Astrocyte of the spinal cord (primary cell): ENCODE measurements at places on chromosomes 3 and 15.
A peak's percentile ranks its signal among the peaks of the same experiment; 100 is the strongest.

GRCh38 chr3:177337541-177338331 lies 140.5 kb upstream of the TBL1XR1 start:
- DNase-seq: peak; percentile 80

GRCh38 chr3:5195605-5196004 lies 8.1 kb downstream of the EDEM1 start:
- DNase-seq: no peak

GRCh38 chr3:114879059-114880031 lies 267.7 kb downstream of the ZBTB20 start:
- peak; percentile 62 for DNase-seq

GRCh38 chr3:70108072-70108471 lies 108.5 kb downstream of the SAMMSON start:
- no peak for DNase-seq

DNA sequence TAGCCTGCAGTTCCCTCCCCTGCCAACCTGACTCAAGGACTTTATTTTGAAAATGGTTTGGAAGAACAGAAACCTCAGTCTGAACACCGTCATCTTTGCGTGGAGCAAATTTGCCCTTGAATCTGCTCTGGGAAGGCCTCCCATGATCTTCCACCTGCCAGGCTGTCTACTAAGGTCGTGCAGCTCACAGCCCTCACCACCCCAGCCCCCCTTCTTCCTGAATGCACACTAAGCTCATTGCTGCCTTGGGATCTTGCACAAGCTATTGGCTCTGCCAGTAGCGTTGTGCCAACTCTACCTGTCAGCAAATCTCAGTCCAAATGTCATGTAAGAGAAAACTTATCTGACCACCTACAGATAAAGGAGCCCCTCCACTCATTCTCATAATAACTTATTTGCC lies 141.5 kb downstream of the USP13 start:
- DNase-seq: no peak

- DNase-seq: peak; percentile 70
These were observed 274.0 kb downstream of the BBX start for GRCh38 chr3:107796791-107797190.

- peak; percentile 60 for DNase-seq
These were observed 52.5 kb downstream of the CYP11A1 start for GRCh38 chr15:74314795-74315438.

DNA sequence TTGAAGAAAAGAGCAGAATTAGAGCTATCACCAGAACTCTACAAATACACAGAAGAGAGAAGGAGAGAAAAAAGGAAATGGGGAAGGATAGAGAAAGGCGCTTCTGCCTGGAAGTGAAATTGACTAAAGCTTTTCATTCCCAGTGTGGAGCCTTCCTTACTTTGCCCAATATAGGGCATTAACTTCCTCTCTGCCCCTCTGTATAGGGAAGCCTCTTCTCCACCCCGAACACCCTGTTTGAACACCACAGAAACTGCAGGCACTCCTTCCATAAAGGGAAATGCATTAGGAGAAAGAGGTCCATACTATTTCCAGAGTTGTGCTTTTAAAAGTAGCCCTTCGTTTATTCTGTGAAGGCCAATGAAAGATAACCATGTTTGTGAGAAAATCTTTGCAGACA lies 248.5 kb downstream of the RAP2B start:
- no peak for DNase-seq

GRCh38 chr15:88016406-88016805 lies 240.1 kb downstream of the NTRK3 start:
- DNase-seq: no peak

GRCh38 chr3:160804762-160805161 lies 48.7 kb downstream of the PPM1L start:
- no peak for DNase-seq

- DNase-seq: no peak
These were observed 49.4 kb upstream of the ADAMTSL3 start for GRCh38 chr15:83604549-83604948.

- no peak for DNase-seq
These were observed 137.0 kb downstream of the DNAJB8 start for GRCh38 chr3:128329491-128330213.

DNA sequence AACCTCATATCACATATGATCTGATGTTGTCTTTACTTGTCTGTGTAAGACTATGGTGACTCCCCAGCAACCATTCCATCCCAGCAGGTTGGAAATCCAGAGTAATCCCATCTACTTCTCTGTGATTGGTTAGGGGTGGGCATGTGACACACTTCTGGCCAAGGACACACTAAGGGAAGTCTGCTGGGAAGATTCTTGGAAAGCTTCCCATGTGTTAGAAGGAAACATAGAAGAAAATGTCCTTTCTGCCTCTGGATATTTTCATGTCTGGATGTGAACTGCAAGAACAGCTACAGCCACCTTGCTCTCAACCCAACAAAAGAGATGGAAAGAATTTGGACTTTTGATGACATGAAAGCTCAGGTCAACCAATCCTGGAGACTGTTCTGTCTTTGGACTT lies 2.6 kb upstream of the UBE2Q2 start:
- peak; percentile 79 for DNase-seq

DNA sequence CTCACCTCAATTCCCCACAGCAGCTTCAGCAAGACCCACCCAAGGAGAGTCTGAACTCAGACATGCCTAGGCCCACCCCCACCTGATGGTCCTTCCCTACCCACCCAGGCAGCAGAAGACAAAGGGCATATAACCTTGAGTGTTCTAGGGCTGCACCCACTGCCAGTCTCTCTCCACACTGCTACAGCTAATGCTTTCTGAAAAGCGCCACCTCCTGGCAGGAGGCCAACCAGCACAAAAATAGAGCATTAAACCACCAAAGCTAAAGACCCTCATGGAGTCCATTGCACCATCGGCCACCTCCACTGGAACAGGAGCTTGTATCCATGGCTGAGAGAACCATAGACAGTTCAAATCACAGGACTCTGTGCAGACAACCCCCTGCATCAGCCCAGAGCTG lies 11.3 kb upstream of the RPL39L start:
- DNase-seq: no peak

- DNase-seq: peak; percentile 94
These were observed 72.7 kb upstream of the LRTM1 start for GRCh38 chr3:55000546-55000945.

- DNase-seq: peak; percentile 78
These were observed 1.6 kb downstream of the TSC22D2 start for GRCh38 chr3:150409512-150410310.

- peak; percentile 59 for DNase-seq
These were observed 143.7 kb upstream of the ZNF385D start for GRCh38 chr3:21894459-21895340.

DNA sequence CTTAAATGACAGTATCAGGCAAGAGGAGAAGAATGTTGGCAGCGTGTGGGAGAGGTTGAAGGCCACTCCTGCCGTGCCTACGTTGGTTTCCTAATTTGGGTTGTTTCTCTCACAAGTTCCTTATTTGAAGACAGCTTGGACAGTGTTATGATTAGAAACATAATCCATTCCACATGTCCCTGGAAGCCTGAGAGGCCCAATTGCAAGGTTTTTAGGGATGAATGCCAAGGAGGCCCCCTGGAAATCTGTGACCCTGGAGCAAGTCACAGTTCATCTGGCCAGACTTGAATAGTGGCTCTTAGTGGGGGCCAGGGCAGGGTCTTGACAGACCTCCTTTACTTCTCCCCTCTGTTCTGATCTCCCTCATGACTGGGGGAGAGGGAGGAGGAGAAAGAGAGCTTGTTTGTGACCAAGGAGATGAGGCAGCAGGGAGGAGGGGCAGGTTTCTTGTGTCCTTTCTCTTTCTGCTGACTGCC lies 584.4 kb upstream of the TBL1XR1 start:
- DNase-seq: peak; percentile 88

DNA sequence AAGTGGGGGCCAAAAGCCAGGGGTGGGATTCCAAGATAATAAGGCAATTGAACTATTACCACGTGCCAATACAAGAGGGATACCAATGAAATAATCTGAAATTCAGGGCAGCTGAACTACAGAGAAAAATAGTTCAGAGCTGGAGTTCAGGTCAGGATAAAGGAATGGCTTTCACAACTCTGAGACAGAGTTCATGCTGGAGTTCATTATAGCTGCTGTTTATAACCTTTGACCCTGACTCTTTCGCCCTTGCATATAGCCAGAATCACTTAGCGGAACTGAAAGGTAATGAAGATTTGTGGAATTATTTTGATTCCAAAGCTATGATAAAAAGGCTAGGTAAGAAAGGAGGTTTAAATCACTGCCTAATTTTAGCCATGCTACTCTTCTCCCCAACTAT lies 55.5 kb upstream of the LRRN1 start:
- no peak for DNase-seq

DNA sequence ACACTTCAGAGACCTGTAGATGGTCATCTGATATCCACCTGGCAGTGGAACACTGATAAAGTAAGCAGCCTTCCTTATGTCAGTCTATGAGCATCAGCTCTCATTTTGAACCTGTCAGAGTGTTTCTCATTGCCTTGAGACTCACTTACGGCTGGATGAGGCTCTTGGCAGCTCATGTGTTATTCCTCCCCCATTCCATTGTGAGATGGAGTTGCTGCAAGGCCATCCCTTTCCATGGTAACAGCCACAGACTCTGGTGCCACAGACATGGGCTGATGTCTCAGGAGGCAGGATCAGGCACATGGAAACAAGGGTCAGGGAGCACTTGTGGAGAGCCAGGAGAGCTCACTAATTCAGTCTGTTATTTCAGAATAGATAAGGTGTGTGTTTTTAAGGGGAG lies 11.9 kb downstream of the KCNAB1 start:
- no peak for DNase-seq

- DNase-seq: no peak
These were observed 404.5 kb downstream of the PDCD6IP start for GRCh38 chr3:34202975-34203374.

DNA sequence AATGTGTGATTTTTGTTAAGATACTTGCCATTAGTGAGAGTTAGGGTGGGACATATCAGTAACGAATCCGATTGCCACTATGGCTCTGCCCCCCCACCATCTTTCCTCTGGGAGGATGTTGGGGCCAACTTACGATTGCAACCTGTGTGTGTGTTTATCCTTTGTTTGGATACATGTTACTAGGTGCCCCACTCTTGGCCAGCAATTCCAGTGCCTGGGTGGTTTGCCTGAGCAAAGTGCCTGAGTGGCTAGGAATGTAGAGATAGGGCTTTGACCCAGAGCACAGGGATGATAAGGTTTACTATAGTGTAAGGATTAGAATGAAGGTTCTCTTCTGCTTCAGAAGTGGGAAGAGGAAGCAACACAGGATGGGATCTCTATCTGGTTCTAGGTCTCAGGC lies 231.8 kb downstream of the TP63 start:
- DNase-seq: no peak

- DNase-seq: no peak
These were observed 149.5 kb downstream of the PLCH1 start for GRCh38 chr3:155595371-155595770.

- DNase-seq: no peak
These were observed 18.9 kb downstream of the TUSC7 start for GRCh38 chr3:116728454-116728853.

DNA sequence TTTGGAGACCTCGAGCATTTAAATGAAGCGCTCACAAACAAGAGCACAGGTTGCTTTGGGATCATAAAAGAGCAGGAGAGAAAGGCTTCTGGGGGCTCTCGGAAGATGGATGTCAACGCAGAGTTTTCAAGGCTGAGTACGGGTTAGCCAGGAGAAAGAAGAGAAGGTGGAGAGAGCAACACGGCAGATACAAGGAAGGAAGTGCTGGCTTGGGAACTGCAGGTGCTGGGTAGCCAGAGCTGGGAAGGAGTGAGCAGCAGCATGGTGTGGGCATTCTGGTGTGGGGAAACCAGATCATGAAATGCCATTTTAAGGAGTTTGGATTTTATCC lies 580 bp upstream of the RUBCN start:
- no peak for DNase-seq

- DNase-seq: peak; percentile 95
These were observed 500.9 kb downstream of the SOX2 start for GRCh38 chr3:182212479-182213076.

- DNase-seq: no peak
These were observed 41.4 kb downstream of the ULK4 start for GRCh38 chr3:41920406-41920965.

- DNase-seq: no peak
These were observed 20.0 kb upstream of the ZNF148 start for GRCh38 chr3:125395091-125395490.

GRCh38 chr3:54146506-54147239 lies 24.3 kb downstream of the CACNA2D3 start:
- no peak for DNase-seq

DNA sequence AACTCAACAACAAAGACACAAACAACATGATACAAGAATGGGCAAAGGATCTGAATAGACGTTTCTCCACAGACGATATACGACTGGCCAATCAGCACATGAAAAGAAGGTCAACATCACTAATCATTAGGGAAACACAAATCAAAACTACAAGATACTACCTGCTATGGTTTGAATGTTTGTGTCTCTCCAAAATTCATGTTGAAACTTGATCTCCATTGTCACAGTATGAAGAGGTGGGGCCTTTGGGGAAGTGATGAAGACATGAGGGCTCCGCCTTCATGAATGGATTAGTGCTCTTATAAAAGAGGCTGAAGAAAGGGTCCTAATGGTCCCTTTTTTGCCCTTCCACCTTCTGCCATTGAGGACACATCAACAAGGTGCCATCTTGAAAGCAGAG lies 32.3 kb downstream of the ACAP2 start:
- DNase-seq: no peak

- no peak for DNase-seq
These were observed 62.8 kb downstream of the ITGB5 start for GRCh38 chr3:124824286-124824915.

DNA sequence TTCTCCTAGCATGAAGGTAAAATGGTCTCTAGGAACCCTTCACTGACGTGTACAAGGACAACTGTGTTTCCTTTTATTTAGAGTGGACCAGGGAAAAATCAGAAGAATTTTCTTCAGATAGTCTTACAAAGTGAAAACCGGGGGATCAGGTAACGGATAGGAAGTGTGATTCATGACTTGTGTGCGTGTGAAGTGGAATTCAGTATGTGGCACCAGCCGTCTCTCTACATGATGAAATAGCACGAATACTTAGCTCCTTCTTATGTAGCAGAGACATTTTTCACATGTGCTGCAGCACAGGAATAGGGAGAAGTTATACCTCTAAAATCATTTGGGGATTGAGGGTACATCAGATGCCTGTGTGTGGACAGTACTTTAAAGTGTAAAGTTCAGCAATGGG lies 159.2 kb downstream of the MEX3B start:
- DNase-seq: peak; percentile 66

DNA sequence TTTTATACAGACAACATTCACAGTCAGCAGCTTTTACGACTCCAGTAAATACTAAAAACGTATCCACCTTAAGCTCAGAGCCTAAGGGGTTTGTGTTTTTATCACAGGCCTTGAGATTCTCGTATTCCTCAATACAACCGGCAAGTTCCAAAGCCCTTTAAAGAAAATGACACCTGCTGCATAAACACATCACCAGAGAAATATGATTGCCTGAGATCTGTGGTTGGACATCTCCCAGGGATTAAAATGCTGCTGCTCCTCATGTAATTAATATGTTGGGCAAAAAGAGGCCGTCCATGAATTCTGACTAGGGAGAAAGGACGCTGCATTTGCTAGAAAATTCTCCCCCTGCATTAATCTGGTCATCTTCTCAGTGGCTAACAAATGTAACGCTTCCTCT lies 544.8 kb downstream of the MAGI1 start:
- no peak for DNase-seq
